Activated CD4-positive, alpha-beta T cell treated with anti-CD3 and anti-CD28 coated beads, Interleukin-2, amount 10 ng/mL, durations not matched to agents 24 days and 14 days (primary cell): ENCODE measurements at places on chromosomes 3 and 15. TPM values are rescaled to one million over a fixed set of nuclear protein-coding genes. Genes with fewer than 3 reads are reported as not detected.
A peak's percentile ranks its signal among the peaks of the same experiment; 100 is the strongest.

The NANOGP8 gene
- not detected in 2 replicates for total RNA-seq

DNA sequence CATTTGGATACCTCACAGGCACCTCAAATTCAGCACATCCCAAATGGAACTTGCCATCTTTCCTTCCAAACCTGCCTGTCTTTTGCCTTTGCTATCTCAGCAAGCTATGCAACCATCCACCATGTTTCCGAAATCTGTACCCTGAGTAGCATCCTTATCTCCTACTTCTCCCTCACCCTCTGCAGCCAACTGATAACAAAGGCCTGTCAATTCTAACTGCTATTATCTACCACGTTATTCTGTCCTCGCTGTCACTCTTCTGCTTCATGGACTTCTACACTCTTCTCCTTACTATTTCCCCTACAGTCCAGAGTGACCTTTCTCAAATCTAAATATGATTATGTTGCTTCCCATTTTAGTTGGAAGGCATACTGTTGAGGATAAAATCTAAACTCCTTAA, 25.5 kb upstream of the TAFA4 start:
- peaks cover 38% of the 10 kb centered on the region for H3K27me3 ChIP-seq
- no peak for DNase-seq
- no peak overlapping the region for H3K4me3 ChIP-seq
- H3K4me1 ChIP-seq = no peaks in the 10 kb centered on the region

GRCh38 chr15:60690350-60690961, 211.5 kb upstream of the ICE2 start:
- H3K36me3 ChIP-seq = no peaks in the 10 kb centered on the region
- DNase-seq = no peak
- H3K4me1 ChIP-seq = peaks cover 20% of the 10 kb centered on the region
- H3K27ac ChIP-seq = no peak overlapping the region
- H3K4me3 ChIP-seq = no peak overlapping the region
- no peaks in the 10 kb centered on the region for H3K27me3 ChIP-seq

- no peak overlapping the region for H3K27ac ChIP-seq
- no peak for DNase-seq
- H3K4me3 ChIP-seq = no peak overlapping the region
- peaks cover 2% of the 10 kb centered on the region for H3K27me3 ChIP-seq
- H3K36me3 ChIP-seq = no peaks in the 10 kb centered on the region
- peaks cover 3% of the 10 kb centered on the region for H3K4me1 ChIP-seq
Measured at GRCh38 chr3:49133226-49133951, 539 bp upstream of the LAMB2 start.

GRCh38 chr3:141313093-141313683, 55.1 kb upstream of the ZBTB38 start:
- H3K4me3 ChIP-seq = peak overlapping the region; percentile 34
- H3K36me3 ChIP-seq = peaks cover 5% of the 10 kb centered on the region
- no peaks in the 10 kb centered on the region for H3K27me3 ChIP-seq
- peaks cover 41% of the 10 kb centered on the region for H3K4me1 ChIP-seq
- H3K27ac ChIP-seq = no peak overlapping the region

The ADAMTS9 gene
- not detected in 2 replicates for total RNA-seq

- H3K4me3 ChIP-seq = no peak overlapping the region
- H3K4me1 ChIP-seq = no peaks in the 10 kb centered on the region
- peaks cover 1% of the 10 kb centered on the region for H3K36me3 ChIP-seq
Measured at GRCh38 chr3:45153658-45154437, 7.7 kb upstream of the CDCP1 start.
